ENCODE measurements at places on chromosomes 5 and 9.

DNA sequence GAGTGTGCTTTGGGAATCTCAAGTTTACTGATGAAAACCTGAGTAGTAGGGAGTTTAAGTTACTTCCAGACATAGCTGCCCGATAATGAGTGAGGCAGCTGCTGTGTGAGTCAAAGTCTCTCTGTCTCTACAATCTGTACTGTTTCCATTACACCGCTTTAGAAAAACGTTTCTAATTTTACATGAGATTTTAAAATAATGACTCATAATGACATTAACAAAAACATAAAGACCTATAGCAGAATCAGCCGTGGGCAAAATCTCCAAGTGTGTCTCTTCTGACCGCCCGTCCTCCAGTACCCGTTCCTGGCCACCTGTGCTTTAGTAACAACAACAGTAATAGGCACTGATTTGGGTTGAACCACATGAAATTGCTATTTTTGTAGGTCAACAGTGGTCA, 69.6 kb upstream of the PRRC1 start:
- DNase-seq = no peak

GRCh38 chr5:150448952-150449516, 505 bp downstream of the RPS14 start:
- no peak for DNase-seq

GRCh38 chr9:101737165-101737704, 1.2 kb downstream of the GRIN3A start:
- DNase-seq = no peak

DNA sequence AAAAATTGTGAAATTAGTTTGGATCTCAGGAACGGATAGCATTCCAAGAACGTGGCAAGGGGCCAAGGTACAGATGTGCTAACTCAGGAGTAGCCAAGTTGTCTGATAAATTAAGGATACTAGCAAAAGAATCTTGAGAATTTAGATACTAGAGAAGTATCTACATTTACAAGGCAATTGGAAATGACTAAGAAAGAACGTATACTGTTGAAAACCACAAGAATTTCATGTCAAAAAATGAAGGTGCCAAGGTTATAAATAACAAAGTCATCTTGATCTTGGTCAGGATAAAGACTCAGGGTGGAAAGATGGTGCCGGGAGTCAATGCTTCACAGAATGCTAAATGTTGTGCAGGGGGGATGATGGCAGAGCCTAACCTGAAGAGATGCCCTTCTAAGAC, 19.2 kb downstream of the CAPSL start:
- no peak for DNase-seq

DNA sequence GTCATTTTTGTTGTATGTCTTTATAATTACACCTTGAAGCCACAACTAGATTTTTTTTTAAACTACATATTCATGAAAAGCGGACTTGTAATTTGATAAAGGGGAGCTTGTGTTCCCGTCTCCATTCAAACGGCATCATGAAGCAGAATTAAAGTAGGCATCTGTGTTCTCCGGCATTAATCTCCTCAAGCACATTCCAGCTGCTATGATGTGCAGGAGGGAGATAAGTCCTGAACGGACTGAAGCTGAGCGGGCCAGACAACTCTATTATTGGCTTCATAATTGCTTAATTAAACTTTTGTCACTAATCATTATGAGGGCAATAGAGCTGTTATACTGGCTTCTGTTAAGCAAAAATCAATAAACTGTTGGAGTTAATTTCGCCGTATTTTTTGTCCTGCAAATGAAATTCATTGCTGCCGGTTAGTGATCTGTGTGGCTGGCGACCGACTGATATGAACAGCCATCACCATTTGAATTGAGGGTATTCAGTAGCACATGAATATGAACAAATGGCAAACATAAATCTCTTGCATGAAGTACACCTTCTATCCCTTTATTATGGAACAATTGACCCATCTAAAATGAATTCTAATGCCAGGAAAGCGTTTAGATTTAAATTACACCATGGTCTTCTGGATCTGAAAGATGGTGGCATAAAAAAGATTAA, 408.8 kb upstream of the IRX1 start:
- no peak for DNase-seq

GRCh38 chr9:80615964-80616363, 1044.2 kb downstream of the TLE4 start:
- no peak for DNase-seq

DNA sequence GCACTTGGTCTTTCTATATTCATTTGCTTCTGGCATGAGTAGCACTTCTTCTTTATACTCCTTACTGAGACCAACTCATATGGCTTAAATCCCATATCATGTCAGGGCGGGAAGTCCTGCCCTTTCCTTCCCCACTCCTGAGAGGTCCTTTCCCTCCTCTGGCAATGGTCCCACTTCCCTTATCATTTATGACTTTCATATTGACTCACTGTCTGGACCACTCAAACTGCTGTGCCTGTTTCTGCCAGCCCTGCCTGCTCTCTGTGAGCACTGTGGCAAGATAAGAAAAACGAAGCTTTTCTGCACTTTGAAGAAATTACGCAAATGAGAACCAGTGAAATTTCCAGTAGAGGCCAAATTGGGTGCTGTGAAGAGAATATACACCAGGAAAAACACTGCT, 58.1 kb downstream of the ZNF474 start:
- no peak for DNase-seq

- peak; percentile 67 for DNase-seq
Observed at GRCh38 chr9:86069206-86069869, 30.0 kb downstream of the GOLM1 start.

DNA sequence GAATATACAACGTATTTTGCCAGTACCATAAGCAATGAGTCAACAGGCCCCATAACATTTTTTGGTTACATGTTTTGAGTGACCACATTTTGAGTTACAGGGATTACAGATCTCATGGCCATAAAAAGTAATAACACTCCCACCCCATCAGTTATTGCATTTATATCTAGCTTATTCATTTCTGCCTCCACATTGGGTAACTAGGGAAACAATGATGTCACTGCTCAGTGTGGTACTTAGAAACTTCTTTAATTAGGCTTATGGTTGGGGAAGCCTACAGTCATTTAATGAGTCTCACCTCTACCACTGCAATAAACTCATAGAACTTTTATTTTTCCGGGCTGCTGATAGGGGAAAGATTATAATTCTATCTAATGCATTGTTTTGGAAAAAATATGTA, 39.9 kb upstream of the SMIM15 start:
- no peak for DNase-seq

GRCh38 chr5:54719384-54720283, 202.1 kb downstream of the SNX18 start:
- no peak for DNase-seq

- no peak for DNase-seq
Observed at GRCh38 chr9:95003689-95004410, 277.4 kb downstream of the AOPEP start.

GRCh38 chr9:134666831-134667230, 25.2 kb downstream of the COL5A1 start:
- no peak for DNase-seq

GRCh38 chr9:130896233-130897014, at the start of gene QRFP:
TSS of gene QRFP (minus strand) at chr9:130896812. CDS start at chr9:130893838, 2,974 bp downstream.
- no peak for DNase-seq

DNA sequence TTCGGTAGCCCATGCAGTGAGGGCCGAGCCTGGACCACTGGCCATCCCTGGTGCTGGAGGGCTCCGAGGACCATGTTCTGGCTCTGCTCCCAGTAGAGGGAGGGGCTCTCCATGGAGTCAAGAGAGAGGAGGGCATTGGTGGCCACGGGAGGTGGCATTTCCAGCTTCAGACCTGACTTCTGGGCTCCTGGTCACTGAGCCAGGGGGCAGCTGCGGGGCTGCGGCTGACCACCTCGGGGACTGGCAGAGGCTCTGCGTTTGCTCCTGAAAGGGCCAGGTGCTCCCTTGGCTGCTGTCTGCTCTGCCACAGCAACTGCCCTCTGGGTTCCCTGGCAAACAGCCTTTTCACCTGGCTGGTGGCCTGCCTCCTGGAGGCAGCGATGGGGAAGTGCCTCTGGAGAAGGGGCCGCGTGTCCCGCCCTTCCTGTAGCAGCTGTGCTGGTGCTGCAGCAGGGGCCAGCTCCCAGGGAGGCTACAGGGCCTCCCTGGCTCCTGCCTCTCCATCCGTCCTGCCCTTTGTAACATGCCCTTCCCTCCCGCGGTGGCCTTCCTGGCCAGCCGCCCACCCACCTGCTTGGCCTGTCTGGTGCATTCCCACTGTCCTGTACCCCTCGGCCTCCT, 144.6 kb downstream of the CACNA1B start:
- no peak for DNase-seq

DNA sequence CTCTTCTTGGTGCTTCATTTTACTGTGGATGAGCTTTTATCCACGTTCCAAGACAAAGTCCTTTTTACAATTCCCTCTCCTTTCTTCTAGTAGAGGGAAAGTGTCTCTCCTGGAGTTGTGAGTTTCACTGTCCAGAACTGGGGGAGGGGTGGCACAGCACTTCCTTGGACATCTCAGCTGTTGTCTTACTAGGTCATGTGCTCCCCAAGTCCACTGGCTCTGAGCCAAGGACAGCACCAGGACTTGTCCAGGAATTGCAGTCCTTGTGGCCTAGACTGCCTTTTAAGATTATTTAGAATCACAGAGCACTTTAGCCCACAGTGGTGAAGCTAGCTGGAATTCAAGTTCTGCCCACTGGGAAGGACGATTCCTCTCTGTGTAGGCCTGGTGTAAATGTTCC, 700.2 kb upstream of the PTPRD start:
- DNase-seq = no peak

- DNase-seq = no peak
Observed at GRCh38 chr5:170749911-170750431, 33.6 kb upstream of the GABRP start.

GRCh38 chr9:109934136-109934856, 154.3 kb downstream of the PALM2AKAP2 start:
- no peak for DNase-seq

GRCh38 chr9:121748727-121749423, 97.4 kb downstream of the DAB2IP start:
- DNase-seq = no peak

- DNase-seq = no peak
Observed at GRCh38 chr9:136243631-136244030, 2.0 kb downstream of the QSOX2 start.

DNA sequence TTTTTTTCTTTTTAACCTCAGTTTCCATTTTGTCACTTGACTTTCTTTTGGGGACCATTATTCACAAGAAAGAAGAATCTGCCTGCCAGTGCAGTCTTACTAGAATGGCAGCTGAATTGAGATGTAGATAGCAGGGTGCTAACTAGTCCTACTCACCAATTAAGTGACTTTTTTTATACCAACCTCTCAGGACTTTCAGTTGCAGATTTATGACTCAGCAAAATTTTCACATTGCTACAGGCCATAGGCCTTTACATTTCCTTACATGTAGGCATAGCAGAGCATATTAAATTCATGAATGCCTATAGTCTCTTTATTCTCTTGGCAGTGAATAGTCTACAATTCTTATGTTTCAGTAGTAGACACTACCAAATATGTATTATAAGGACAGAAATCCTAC, 54.0 kb upstream of the FKTN start:
- no peak for DNase-seq

- DNase-seq = no peak
Observed at GRCh38 chr9:26331223-26331622, 561.4 kb downstream of the CAAP1 start.

DNA sequence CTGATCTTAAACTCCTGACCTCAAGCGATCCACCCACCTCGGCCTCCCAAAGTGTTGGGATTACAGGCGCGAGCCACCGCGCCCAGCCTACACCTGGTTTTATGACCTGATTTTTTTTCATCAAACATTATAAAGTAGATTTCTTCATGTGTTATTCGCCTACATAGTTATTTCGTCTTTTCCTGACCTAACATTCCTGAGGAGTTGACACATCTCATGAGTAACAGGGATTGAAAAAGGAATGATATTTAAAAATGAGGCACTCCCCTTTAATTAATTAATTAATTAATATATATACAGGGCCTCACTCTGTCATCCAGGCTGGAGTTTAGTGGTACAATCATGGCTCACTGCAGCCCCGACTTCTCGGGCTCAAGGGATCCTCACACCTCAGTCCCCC, 20.2 kb upstream of the MTMR12 start:
- DNase-seq = no peak

- no peak for DNase-seq
Observed at GRCh38 chr9:81676395-81676794, 13.0 kb downstream of the TLE1 start.

GRCh38 chr9:92947268-92948037, at the start of gene FGD3:
TSS of gene FGD3 (plus strand) at chr9:92947523. CDS start at chr9:92976257, 28,734 bp downstream.
- no peak for DNase-seq

GRCh38 chr5:143073766-143074165, 303.6 kb downstream of the ARHGAP26 start:
- DNase-seq = no peak

GRCh38 chr9:89864257-89864656, 259.4 kb downstream of the GADD45G start:
- DNase-seq = no peak
